CD4-positive, alpha-beta T cell (primary cell): ENCODE measurements at places on chromosomes 5 and 9.
A peak's percentile ranks its signal among the peaks of the same experiment; 100 is the strongest.

- peak; percentile 71 for DNase-seq
Observed at GRCh38 chr9:114898741-114899140, 31.6 kb downstream of the TNFSF8 start.

GRCh38 chr9:112056996-112057395 lies 118.1 kb downstream of the SUSD1 start:
- no peak for DNase-seq

DNA sequence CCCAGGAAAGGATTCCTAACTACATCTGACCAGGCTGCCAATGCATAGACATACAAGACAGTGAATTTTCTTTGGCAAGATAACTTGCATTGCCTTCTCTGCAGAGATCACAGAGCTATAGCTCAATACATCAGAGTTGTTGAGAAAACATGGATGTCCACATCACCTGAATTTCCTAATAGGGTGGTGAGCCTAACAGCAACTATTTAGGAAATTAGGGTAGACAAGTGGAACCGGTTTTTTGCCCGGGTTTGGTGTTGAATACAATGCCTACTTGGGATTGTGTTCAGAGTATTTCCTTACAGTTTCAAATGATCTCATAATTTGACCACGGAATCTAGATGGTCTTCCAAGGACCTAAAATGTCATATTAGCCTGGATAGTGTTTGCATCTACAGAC lies 262.7 kb downstream of the KIF4B start:
- no peak for DNase-seq

GRCh38 chr5:9209846-9210492 lies 335.9 kb downstream of the SEMA5A start:
- DNase-seq = no peak

GRCh38 chr9:105306351-105307140 lies 62.1 kb downstream of the SLC44A1 start:
- DNase-seq = no peak

DNA sequence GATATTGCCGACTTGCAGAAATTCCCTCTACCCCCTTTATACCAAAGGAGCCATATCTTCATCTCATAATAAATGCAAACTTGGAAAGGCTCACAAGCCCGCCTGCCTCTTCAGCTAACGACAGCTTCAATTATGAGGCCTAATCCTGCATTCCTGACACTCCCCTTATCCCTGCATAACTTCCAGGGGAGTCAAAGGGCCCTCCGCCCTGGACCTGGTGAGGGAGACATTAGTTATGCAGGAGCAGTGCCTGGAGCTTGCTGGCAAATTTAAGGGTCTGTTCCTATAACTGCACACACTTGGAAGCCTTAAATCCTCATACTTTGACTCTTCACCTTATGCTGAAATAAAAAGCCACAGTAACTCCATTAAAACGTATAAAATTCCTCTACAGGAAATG lies 617.9 kb downstream of the BNC2 start:
- DNase-seq = no peak

DNA sequence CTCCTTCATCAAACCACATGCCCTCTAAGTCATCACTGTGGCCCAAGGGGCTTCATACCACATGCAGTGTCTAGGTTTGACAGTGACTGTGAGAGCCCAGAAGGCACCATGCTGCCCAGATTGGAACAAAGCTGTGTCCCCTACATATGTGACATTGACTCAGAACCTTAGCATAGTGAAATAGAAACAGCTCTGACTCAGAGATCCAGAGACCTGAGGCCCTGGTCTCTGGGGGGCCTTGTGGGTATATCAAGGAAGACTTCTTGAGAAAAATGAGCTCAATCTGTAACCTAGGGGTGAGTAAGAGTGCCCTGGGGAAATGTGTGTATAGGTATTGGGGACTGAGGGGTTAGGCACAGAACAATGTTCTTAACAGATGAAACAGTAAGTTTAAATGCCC lies 7.1 kb upstream of the ENTREP1 start:
- no peak for DNase-seq

- no peak for DNase-seq
Observed at GRCh38 chr5:54306893-54307292, 3.5 kb downstream of the ARL15 start.
